ENCODE measurements at places on chromosomes 2 and 18.

GRCh38 chr2:134011936-134012586, 241.8 kb upstream of the MGAT5 start:
- DNase-seq = no peak

GRCh38 chr2:113920996-113921395, 31.1 kb downstream of the ACTR3 start:
- no peak for DNase-seq

- DNase-seq = no peak
These were observed 156.2 kb upstream of the DSEL start for GRCh38 chr18:67672716-67673115.

DNA sequence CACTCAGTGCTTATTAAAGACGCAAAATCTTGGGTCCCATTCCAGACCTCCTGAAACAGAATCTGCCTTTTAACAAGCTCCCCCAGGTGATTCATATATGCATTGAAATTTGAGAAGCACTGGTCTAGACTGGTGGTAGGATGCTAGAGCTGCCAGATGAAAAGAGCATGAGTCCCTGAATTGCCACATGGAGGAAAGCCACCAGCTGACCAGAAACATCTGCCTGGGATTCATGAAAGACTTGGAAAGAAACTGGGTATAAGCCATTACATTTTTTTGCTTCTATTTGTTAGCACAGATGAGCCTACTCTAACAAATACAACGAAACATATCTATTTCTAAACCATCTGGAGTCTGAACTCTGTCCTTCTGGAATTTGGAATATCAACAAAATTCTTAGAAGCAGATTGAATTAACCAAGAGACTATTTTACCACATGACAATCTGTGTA, 228.9 kb downstream of the RBM43 start:
- DNase-seq = no peak

- no peak for DNase-seq
These were observed 58.2 kb upstream of the SNTG2 start for GRCh38 chr2:892401-892800.

GRCh38 chr2:239963646-239964205, 61.4 kb downstream of the NDUFA10 start:
- peak; percentile 37 for DNase-seq

DNA sequence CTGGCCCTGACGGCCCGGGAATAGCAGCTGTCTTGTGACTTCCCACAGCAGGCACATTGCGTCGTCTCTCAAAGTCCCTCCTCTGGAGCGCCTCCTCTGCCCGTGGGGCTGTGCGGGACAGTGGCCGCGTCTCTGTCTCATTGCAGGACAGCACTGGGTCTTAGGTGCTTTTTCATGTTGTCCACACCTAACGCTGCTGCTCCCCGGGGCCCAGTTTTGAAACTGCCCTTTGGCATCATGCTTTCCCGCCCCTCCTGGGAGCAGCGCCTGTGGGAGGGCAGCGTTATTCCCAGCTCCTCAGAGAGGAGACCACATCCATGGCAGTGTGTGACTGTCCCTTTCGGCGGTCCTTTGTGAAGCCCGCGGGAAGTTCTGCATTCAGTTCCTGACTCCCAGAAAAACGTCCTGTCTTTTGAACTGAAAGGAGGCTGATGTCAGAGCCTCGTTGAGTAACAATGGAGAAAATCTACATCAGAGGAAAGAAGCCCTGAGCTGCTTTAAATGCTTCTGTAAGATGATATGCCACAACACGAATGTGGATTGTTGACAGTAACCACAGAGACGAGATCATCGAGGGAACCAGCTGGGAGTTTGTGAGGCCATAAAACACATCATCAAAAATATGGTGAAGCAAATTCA, 226.0 kb downstream of the FAM210A start:
- DNase-seq = no peak

DNA sequence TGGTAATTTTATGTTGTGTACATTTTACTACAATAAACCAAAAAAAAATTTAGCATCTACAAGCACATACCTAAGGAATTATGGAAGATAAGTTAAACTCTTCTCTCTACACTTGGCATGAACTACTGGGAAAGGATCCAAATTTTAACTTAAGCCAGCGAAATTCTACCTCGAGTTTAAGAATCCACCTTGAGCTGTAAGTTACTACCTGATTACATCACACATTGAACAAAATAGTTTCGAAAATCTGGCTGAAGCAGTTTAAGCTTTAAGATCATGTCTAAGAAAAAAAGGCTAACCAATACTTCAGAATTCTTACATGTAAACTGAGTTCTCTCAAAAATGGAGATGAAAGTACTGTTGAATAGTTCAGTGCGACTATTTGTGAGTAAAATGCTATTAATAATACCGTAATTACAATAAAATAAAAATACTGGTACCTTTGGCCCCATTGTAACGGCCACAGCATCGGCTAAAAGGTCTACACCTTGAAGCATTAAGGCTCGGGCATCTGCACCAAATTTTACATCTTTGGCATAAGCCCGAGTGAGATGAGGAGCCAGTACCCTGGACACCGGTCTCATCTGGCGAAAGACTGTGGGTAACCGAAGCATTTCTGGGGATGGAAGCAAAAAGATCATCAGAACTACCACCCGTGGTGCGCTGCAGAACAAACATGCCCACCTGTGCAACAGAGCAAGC, 1.3 kb downstream of the HSPD1 start:
- no peak for DNase-seq

- no peak for DNase-seq
These were observed 32.8 kb upstream of the BBS5 start for GRCh38 chr2:169446452-169446851.

DNA sequence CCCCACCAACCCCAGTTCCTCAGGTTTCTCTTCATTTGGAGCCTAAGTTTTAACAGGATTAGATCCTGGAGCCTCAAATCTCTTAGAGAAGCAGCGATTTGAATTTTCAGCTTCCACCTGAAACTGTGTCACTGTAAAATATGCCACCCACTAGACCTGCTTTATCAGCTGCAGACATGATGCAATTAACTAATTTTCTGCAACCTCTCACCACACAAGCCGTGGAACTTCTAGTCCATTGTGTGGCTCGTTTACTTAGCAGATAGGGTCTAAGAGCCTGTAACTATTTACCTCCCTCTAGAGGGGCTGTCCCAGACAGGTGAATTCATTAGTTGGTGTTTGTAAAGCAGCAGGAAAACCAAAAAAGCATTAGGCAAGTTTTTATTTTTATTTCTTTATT, 31.6 kb upstream of the FZD5 start:
- DNase-seq = no peak

Data from left forelimb (tissue), 1 donor.